Thymus (tissue), 14 donors: ENCODE measurements at places on chromosomes 7 and 10. TPM values are rescaled to one million over a fixed set of nuclear protein-coding genes. Genes with fewer than 3 reads are reported as not detected.

FAM25G gene
- 1.2 TPM for total RNA-seq

ZMYND11 gene
- total RNA-seq = 30.9 TPM

NUTM2B gene
- 0.61 TPM for total RNA-seq

DNA sequence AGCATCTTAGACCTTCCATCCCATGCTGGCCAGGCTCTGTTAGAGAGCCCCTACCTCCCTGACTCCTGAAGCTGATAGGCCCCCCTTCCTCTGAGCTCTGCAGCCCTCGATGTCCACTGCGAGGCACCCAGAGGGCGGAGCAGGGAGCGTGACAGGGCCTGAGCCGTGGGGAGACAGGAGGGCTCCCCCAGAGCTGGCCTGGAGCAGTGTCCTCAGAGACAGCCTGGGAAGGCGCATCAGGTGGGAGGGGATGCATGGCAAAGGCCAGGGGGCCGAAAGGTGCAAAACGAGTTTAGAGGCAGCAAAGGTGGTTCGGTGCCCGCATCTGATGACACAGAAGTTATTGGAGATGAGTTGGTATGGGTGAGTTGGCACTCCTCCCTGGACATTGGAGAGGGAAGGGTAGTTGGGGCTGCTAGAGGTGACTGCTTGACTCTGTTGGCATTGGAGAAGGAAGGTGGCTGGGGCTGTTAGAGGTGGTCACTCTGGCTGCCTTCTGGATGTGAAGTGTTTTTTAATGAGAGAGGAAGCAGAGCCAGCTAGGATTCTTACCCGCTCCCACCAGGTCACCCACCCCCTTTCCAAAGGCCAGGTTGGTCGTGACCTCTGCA, 53.1 kb downstream of the PRF1 start:
- DNase-seq = no peak

GRCh38 chr7:1562116-1562515, 6.1 kb upstream of the TMEM184A start:
- no peak for DNase-seq

DNA sequence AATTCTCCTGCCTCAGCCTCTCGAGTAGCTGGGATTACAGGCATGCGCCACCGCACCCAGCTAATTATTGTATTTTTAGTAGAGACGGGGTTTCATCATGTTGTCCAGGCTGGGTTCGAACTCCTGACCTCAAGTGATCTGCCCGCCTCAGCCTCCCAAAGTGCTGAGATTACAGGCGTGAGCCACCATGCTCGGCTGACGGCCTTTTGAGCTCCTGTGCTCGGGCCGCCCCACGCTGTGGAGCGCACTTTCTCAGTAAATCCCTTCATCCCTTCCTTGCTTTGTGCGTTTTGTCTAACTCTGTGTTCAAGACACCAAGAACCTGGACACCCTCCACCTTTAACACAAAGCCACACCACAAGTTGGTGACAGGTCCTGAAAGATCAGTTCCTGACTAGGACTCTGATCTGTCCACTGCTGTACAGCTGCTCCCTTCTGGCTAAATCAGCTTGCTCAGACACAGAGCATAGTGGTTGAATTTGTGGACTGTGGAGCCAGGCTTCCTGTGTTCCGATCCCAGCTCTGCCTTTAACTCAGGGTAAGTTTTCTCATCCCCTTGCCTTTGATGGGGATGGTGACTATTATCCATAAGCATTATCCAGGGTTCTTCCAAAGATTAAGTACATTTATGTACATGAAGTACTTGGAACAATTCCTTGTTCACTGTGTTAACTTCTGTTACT, 20.1 kb downstream of the CHST3 start:
- no peak for DNase-seq

- no peak for DNase-seq
Measured at GRCh38 chr7:12257582-12257981, 46.5 kb downstream of the TMEM106B start.

DNA sequence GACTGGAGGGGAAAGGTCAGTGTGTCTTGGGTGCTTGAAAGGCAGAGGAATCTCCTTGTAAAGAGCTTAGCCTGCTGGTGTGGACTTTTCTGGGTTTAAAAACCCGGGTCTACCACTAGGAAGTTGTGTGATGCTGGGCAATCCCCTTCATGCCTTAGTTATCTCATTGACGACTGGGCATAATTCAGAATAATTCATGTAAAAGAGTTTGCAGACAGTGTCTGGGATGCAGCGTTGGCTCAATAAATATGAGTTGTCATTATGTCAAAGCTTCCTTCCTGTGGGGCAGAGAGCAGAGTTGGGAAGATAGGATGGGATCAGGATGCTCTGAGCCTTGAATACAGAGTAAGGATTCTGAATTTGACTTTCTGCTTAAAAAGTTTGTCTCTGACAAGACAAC, 196.4 kb downstream of the ADRA2A start:
- DNase-seq = no peak

- DNase-seq = no peak
Measured at GRCh38 chr10:61028861-61029361, 84.9 kb upstream of the RHOBTB1 start.

- DNase-seq = no peak
Measured at GRCh38 chr10:10917031-10917430, 100.6 kb upstream of the CELF2 start.
